CD4-positive, alpha-beta T cell treated with Interleukin-6 at 100 ng/mL for 8 hours (primary cell): ENCODE measurements at places on chromosomes 2 and 18.

- DNase-seq = no peak
These were observed 64.5 kb upstream of the ADAM23 start for GRCh38 chr2:206378835-206379234.

- peak; percentile 51 for DNase-seq
These were observed 104.5 kb upstream of the YWHAQ start for GRCh38 chr2:9735335-9735734.

- no peak for DNase-seq
These were observed 1.5 kb downstream of the GIGYF2 start for GRCh38 chr2:232698556-232699091.

GRCh38 chr2:118992740-118993391 is 50.9 kb downstream of the MARCO start:
- DNase-seq = no peak

DNA sequence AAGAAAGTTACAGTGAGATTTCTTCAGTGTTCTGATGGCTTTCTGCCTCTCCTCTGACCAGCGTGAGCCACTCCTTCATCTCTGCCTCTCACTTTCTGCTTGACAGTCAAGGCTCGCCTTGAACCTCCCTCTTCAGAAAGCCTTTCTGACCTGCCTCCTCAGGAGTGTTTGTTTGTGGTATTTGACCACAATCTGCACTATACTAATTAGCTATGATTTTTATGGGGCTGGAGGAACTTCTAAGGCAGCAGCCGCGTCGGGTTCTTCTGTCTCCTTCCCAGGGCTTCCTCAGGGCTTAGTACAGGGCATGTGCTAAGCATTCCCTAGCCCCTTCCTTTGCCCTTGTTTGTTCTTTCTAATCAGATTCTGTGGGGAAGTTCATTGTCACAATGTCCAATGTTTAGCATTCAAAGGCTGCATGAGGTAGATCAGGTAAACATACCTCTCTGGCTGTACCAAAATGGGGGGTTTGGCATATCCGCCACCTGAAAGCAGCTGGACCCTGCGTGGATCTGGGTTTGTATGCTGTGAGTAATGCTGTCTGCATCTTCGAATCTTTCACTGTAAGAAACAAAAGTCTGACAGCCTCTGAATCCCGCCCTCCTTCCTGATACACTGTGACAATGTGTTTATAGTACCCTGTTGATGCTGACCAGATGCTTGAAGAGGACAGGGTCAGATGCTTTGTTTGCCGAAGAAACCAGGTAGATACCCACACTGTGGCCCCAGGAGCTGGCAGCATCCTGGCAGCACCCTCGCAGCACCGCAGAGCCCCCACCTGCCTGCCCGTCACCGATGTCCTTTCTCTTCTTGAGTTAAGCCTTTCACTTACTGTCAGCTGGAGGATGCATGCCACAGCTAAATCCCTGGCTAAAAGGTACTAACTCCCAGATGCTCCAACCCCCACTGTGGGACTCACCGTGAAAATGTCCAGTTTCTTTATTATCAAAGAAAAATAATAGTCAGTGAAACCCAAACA is 260.8 kb upstream of the HDAC4 start:
- DNase-seq = no peak

DNA sequence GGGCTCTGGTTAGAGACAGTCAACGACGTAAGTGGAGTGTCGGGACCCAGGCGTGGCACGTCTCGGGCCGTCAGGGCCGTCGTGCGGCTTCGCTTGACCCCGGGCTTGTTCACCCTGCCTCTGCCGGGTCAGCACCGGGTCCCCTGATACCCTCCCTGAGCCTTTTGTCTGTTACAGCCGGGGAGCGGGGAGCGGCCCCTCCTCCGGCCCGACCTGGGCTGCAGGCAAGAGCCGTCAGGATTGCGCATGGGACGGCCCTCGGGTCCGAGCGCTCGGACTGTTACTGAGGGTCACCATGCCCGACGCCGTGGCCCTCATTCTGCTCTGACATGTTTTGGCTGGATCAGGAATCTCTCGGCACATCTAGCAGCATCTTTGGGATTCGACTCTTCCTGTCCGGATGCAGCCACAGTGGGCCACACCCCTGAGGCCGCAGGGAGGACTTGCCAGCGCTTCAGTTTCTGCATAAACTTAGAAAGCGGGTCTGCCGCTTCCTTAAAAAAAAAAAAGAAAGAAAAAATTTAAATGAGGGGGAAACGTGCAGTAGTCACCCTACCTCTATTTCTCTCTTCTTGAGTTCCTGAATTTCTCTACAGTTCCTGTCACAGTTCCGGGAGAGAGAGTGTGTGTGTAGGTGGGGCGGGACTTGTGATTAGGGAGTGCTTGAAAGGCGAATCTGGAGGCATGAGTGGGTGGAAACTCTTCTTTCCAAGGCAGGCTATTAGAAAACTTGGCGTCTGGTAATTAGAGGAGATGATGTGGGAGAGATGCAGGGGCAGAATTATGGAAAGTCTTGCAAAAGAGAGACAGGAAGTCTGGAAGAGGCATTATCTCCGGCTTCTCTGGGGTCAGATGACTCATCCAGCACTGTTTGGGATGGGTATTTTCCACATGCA is 909 bp downstream of the TMEM87B start:
- peak; percentile 23 for DNase-seq

GRCh38 chr2:98734162-98734561 is 3.2 kb upstream of the MGAT4A start:
- peak; percentile 51 for DNase-seq

GRCh38 chr2:238912916-238913875 is 65.3 kb downstream of the TWIST2 start:
- no peak for DNase-seq

GRCh38 chr18:31825772-31826171 is 65.1 kb upstream of the SLC25A52 start:
- DNase-seq = no peak

GRCh38 chr18:25831301-25831701 is 259.1 kb downstream of the SS18 start:
- DNase-seq = no peak

DNA sequence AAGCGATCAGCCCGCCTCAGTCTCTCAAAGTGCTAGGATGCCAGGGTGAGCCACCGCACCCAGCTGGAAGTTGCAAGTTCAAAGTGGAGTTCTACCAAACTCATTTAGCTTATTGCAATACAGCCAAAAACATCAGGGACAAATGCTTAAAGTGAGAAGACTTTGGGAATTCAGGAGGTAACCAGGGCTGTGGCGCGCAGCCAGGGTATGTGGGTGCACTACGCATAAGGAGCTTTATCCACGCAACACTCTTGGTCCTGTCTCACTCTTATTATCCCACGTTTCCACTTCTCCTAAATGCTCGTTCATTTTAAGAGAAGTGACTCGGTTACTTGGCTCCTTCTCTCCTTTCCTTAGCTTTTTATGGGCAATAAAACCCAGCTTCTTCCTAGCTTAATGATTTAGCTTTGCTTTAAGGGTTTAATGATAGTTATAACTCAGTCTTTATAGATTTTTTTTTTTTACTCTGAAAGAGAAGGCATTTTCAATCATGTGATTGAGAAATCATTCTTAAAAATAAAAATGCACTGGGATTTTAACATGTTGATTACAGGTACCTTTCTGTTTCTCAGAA is 199.8 kb downstream of the KCNE4 start:
- DNase-seq = no peak

DNA sequence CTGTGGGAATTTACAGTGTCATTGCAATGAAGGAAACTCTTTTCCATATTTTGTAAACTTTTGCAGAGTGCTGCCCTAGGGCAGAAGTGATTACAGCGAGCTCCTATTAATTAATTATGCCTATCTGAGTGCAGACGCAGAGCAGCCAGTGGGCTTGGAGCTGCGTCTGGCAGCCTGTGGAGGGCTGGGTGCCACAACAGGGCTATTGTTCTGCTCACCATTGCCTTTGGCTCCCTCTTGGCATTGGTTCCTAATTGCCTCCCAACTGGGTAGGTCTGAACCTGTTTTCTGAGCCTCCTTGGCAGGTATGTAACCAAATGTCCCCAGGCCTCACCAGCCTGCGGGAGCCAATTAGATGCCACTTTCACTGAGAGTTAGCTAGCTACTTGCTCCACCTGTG is 25.6 kb upstream of the ITGB6 start:
- DNase-seq = no peak

DNA sequence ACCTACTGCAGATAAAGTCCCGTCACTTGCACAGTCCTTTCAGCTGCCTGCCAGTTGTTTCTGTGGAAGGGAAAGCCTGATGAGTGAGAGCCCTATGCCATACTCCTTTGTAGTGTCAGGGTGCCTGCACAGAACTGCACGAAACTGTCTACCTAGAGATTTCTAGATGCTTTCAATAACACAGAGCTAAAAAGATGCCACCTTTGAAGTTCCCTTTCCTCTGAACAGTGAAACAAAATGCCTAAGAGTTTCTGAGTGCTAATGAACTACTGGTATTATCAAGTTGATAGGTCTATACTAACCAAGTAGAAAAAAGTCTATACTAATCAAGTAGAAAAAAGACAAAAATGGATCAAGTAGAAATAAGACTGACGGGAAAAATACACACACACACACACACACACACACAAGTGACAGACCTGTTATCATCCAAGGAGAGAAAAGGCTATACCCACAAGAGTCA is 79.0 kb downstream of the TLK1 start:
- peak; percentile 40 for DNase-seq

DNA sequence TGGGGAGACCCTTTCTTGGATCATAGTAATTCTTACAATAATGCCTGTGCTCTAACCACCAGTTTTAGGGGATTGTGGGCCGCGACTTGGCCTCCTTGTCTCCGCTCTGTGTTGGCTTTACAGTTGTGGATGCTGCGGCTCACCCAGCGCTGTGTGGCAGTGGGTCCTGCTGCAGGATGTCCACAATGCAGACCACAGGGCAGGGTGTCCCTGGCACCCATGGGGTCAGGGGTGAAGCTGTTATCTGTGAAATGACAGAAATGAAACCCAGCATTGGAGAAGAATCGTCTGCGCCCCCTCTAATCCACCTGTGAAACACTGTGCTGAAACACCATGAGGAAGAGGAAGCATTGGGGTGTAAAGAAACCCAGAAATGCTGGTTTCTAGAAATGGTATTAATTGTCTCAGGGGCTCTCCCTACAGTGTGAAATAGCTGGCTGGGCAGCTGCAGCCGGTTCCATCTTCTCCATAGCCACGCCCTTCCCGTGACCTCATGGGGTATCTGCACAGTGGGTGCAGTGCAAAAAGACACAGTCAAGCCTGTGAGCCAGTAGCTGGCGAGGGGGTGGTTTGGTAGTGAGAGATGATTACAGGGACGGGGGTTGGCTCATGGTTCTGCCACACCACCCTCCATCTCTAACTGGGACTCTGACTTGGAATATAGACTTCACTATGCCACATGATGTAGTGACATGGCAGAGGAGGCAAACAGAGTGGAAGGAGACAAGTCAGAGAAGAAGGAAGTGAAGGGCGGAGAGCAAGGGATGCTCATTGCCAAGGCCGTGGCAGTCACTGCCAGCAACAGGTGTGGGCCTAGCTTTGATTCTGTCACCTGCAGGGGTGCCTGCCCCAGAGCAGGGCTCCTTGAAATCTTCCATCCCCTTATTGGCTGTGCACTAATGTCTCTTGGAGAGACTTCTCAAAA is 16.2 kb downstream of the INPP4A start:
- peak; percentile 46 for DNase-seq

GRCh38 chr2:144920755-144921530 is 401.0 kb upstream of the ZEB2 start:
- no peak for DNase-seq

DNA sequence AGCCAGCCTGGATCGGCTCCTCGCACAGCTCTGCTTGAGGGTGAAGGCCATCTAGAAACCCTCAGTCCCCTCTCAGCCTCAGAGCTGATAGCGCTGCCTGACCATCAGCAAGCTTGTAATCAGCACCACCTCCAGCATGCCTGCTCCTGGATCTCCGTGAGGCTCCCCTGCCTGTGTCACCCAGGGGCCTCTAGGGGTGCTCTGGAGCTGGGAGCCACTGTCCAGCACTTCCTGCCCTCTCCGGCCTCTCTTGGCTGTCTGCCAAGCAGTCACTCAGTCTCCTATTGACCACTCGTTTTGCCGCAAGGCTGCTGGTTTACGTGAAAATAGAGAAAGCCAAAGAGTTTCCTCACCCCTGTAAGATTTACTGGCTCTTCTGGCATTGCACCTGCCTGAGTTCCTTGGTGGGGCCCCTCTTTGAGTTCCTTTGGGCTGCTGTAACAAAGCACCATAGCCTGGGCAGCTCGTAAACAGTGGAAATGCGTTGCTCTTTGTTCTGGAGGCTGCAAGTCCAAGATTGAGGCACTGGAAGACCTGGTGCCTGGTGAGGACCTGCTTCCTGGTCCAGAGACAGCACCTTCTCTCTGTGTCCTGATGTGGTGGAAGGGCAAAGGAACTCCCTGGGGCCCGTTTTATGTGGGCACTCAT is 17.9 kb downstream of the CAPN10 start:
- DNase-seq = no peak

GRCh38 chr18:63592471-63592870 is 5.3 kb downstream of the SERPINB13 start:
- no peak for DNase-seq

GRCh38 chr2:86014493-86014892 is 91.2 kb downstream of the POLR1A start:
- DNase-seq = no peak

DNA sequence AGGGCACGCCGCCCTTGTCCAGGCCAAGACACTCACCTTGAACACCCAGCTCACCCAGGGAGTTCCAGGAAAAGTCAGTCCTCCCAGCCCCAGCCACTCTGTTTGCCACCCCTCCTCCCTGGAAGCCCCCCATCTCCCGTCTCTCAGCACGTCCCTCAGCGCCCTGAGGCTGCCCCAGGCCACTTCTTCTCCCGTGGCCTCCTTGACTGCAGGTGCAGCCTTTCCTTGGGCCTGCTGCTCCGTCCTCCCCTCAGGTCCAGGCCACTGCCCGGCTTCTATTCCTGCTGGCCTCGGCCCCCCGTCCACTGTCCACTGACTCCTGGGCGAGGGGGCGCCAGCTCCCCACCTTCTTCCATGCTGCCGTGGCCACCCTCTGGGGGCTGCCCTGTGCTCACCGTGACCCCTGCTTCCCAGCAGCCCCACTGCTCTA is 239.1 kb downstream of the HDAC4 start:
- no peak for DNase-seq

GRCh38 chr2:101893681-101894381 is 97.9 kb upstream of the IL1R2 start:
- no peak for DNase-seq

- no peak for DNase-seq
These were observed 102.7 kb downstream of the NR4A2 start for GRCh38 chr2:156229724-156230362.

DNA sequence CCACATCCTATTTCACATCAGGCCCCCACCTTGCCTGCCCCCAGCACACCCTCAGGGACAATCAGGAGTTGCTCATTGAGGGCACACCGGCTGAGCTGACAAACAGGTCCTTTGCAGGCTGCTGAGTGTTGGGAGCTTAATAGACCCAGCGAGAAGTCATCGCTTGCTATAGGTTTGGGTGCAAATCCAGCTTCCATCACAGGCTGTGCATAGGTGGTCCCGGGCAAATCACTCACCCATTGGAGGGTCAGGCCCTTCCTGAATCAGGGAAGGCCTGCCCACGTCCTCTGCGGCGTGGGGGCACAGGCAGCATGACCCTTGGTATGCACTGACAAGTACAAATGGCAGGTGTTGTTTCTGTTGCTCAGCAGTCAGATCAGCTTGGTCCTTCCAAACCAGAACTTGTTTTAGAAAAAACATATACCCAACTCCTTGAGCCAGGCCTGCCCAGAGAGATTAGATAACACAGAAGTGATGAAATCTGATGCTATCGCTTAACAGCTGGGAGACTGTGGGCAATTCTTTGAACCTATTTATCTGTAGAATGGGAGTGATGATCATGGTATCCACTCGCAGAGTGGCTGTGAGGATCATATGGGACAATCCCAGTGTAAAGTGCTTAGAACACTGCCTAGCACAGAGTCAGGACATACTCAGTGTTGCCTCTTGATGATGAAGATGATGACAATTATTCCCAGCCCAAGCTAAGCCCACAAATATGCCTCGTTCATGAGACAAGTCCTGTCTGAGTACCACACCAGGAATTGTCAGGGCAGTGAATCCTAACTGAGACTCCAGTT is 34.9 kb downstream of the SMAD7 start:
- no peak for DNase-seq
